ENCODE measurements at places on chromosomes 2 and 18.

- DNase-seq, result no peak
Measured at GRCh38 chr2:34785206-34785785, 1186.2 kb upstream of the FAM98A start.

DNA sequence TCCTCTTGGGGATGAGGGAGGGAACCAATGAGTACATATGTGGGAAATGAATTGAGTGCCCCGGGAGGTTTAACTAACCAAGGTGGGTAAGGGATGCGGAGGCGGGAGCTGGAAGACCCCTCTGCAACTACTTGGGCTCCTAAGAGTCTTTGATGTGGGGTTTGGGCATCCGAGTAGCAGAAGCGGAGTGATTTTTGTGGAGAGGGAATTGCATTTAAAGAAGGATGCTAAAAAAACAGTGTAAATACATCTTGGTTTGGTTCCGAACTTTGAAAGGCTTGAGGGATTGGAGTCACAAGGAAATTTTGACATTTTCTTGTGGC, 215.7 kb downstream of the MCFD2 start:
- no peak for DNase-seq

- no peak for DNase-seq
Measured at GRCh38 chr18:77173275-77174030, 40.9 kb upstream of the MBP start.

GRCh38 chr2:110948027-110948674, 172.6 kb upstream of the BCL2L11 start:
- DNase-seq, result no peak

- DNase-seq, result no peak
Measured at GRCh38 chr18:31652357-31652756, 32.0 kb downstream of the B4GALT6 start.

DNA sequence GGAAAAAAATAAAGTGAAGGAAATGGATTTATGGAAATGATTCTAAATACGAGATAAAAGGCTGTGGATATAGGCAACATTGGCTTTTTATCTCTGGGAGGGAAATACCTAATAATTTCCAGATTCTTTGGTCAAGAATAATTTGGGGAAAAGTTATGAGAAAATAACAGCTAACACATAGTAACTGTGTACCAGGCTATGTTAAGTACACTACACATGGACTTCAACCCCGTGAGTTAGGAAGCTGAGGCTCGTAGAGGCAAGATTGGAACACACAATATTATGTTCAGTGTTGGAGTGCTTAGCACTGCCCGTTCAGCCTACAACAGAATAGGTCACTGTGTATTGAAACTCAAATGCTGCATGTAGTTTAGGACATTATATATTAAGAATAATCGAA, 34.3 kb upstream of the GPD2 start:
- DNase-seq, result no peak

- DNase-seq, result no peak
Measured at GRCh38 chr2:45441571-45441970, 169.5 kb downstream of the SRBD1 start.

DNA sequence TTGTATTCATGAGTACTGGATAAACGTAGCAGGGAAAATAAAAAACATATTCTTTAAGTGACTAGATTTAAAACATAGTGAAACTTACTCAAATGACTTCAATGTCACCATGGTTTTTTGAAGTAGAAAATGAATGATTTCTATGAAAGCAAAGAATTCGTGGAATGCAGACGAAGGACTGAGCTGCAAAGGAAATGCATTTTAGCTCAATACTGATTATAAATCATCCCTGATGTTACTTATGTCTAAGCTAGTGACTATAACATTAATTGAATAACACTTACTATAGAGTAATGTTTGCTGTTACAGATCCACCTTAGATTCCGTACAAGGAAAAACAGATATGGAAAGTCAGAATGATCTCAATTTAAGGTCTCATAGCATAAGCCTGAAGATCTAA, 1257.7 kb upstream of the CDH2 start:
- DNase-seq, result no peak

GRCh38 chr2:113164930-113165585, 8.7 kb upstream of the PSD4 start:
- DNase-seq, result no peak
